ENCODE measurements at places on chromosomes 5 and 9.

DNA sequence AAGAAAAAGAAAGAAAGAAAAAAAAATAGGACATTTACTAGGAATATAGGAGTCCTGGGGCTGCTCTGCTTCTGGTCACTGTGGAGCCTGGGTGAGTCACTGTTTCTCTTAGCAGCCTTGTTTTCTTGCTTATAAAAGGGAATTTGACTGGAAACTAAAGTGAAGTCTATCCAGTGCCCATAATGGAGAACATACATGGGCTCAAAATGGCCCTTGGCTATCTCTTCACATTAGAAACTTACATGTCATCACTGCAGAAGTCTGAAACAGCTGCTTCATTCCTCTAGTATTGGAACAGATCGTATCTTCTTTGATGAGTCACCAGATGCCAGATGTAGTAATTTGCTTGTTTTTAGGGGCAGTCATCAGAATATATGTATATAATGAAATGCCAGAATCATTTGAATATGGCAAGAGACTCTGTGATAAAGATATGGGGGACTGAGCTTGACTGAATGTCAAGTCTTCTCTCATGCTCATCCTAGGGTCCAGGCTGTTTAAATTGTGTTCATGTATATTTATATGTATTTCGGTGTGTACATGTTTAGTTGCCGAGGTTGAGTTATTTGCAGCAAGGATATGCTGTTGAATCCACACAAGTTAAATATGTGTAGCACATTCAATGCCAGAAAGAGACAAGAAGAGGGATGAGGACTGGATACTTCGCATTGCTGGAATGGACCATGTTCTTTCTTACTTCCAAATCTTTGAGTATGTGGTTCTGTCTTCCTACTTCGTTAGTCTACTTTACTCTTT is 56.7 kb downstream of the SGCD start:
- no peak for DNase-seq

DNA sequence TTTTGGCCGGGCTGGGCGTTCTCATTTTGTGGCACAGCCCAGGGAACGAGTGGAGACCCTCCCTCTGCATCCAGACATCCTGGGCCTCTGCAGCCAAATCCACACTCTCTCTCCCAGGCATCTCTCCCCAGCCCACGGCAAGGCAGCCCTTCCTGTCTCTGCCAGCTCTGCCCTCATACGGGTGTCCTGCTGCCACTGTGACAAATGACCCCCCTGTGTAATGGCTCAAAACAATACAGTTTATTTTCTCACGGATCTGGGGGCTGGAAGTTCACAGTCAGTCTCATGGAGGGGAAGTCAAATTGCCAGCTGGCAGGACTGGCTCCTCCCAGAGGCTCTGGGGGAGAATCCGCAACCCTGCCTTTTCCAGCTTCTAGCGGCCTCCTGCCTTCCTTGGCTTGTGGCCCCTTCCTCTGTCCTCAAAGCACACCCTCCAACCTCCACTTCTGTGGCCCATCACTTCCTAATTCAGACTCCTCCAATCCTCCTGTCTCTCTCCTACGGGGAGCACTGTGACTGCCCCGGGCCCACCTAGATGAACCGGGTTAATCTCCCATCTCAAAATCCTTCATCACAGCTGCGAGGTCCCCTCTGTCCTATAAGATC is 70.2 kb upstream of the COL5A1 start:
- no peak for DNase-seq

DNA sequence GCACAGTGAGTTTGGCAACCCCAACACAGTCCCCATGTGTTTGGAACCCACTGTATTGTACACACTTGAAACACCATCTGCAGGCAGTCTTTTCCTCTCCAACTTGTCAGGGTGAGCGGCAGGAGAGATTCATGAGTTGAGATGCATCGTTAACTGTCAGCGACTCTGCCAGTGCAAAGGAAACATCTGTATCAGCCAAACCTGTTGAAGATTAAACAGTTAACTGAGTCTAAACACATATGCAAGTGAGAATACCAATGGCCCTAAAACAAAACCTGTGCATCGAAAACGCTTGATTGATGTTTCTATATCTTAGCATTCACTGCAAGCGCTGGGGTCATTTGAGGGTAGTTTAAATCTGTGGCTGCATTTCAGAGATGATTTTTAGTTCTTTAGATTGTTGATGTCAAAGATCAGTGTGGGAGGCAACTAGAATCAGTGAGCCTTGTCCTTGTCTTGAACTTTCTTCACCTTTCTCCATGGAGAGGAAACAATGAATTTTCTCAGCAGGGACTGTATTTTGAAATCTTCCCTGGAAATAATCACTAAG is 41.3 kb upstream of the PAM start:
- DNase-seq: no peak

GRCh38 chr5:4941957-4942830 is 197.9 kb upstream of the ADAMTS16 start:
- DNase-seq: no peak

DNA sequence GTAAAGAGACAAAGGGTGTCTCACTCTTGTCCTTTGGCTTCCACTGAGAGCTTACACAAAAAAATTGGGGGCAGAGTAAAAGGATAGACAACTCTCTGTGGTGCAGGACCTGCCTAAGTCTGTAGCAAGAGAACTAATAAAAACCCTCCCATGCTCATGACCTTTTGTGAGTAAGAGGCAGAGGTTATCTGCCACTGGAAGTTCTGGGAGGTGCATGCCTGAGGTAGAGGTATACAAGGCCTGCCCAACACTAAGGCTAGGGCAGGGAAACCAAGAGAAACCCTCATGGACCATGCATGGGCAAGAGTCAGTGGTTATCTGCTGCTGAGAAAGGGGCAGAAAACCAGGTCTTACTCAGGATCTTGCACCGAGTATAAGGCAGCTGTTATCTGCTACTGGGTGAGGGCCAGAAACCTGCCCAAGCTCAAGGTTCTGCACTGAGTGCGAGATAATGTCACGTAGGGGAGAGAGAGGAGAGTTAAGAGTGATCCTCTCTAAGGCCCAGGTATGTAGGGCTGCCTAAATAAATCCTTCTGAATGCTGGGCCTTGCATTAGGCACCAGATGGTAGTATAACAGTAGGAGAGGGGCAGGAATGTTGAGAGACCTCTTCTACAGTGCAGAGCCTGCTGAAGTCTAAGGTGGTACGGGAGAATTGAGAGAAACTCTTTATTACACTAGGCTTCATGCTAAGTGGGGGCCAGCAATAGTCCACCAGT is 143.4 kb downstream of the MACROH2A1 start:
- DNase-seq: no peak

- DNase-seq: no peak
Measured at GRCh38 chr5:31334061-31334860, 140.8 kb downstream of the CDH6 start.

GRCh38 chr5:137589185-137589584 is 90.1 kb upstream of the SPOCK1 start:
- no peak for DNase-seq

DNA sequence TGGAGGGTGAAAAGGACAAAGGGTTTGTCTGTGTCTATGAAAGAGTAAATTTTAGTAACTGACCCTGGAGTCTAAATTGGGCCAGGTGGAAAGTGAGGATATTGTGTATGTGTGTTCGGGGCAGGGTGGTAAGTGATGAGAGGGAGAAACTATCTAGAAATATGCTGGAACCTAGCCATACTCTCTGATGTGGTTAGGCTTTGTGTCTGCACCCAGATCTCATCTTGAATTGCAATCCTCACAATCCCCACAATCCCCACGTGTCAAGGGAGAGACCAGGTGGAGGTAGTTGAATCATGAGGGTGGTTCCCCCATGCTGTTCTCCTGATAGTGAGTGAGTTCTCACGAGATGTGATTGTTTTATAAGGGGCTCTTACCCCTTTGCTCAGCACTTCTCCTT is 60.6 kb downstream of the COMMD10 start:
- no peak for DNase-seq

DNA sequence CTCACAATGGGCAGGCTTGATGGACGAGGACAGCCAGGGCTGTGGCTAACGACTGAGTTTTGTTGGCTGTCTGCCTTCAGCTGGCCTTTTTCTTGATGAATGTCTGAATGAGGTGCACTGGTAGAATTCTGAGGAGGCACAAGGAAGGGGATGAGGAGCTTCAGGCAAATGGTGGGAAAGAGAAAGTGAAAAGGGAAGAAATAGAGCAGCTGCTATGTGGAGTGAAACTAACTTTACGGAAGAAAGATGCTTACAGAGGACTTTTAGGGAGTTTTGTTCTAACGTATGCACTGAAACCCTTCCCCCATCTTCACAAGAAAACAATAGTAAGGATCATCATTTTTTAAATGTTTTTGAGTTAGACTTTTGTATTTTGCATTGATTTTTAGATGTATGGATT is 45.3 kb downstream of the OR2K2 start:
- DNase-seq: no peak

DNA sequence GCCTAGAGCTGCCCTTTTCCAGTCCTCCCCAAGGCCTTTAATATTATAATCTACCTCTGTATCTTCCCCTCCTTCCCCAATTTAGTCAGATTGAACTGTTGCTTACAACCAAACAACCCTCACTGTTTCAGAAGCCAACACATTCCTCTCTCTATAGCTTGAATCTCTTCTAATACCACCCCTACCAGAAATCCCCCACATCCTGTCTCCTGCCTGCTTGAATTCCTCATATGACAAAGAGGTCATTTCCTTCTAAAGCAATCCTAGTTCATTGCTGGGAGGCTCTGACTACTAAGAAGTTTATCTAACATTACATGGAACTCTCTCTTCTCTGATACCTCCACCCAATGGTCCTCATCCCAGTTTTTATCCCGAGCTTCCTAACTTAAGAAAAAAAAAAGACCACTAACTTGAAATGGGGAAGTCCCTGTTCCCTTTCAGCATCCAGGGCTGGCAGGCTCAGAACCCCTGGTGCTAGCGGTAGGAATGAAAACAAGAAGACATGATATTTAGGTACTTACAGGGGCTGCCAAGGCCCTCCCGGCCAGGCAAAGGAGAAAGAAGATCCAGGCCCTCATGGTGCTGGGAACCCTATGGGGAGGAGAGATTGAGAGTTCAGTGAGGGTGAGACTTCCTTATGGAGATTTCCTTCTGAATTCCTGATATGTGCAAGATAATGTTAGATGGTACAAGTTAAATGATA is 11.0 kb downstream of the SPARC start:
- no peak for DNase-seq

DNA sequence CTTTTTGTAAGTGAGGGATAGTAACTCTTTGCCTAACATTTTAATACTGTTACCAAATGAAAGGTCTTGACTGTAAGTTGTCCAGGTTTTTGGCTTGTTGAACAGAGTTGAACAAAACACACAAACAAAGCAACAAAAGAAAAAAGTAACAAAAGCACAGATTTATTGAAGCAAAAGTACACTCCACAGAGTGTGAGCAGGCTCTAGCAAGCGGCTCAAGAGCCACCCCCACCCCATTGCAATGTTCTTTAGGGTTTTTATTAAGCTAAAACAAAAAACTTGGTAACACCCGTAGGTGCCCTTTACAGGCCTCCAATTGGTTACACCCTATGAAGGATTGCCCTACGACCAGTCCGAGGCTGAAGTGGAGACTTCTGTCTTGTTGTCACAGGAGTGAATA is 197.4 kb upstream of the MAP3K1 start:
- no peak for DNase-seq

DNA sequence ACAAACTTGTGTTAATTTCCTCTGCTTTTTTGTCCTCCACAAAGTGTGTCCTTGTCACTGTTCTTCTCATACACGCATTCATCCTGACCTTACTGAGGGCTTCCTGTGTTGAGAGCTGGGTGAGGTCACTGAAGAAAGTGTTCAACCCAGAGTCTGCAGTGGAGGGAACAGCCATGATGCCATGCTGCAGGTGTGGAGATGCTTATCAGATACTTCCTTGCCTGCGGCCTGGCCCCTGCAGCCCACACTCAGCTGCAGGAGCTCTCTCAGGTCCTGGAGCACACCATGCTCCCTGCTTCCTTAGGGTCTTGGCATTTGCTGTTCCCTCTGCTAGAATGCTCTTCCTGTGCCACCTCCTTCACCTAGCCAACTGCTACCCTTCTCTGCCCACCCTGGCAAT is 108.1 kb upstream of the SPRY4 start:
- no peak for DNase-seq

DNA sequence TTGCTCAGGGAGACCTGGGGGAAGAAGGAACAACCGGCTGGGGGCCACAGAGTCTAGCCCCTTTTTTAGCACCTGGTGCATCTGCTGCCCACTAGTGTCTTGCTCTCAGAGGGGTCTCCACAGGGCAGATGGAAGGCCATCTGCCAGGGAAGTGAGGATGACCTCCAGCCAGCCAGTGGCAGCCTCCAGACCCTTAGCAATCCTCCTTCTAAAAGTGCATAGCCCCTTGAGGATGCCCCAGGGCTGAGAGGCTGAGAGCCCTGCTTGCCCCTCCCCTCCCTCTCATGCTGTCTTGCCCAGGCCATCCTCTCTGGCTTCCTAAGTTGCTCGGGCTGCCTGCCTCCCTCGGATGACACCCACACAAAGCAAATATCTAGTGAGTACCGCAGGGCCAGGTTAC is 81.5 kb upstream of the PANK3 start:
- no peak for DNase-seq

- DNase-seq: no peak
Measured at GRCh38 chr5:151318850-151319732, 15.5 kb upstream of the SLC36A3 start.

GRCh38 chr5:76351176-76351575 is 51.9 kb upstream of the IQGAP2 start:
- DNase-seq: no peak

- DNase-seq: no peak
Measured at GRCh38 chr5:74885170-74885569, 19.0 kb upstream of the FAM169A start.

DNA sequence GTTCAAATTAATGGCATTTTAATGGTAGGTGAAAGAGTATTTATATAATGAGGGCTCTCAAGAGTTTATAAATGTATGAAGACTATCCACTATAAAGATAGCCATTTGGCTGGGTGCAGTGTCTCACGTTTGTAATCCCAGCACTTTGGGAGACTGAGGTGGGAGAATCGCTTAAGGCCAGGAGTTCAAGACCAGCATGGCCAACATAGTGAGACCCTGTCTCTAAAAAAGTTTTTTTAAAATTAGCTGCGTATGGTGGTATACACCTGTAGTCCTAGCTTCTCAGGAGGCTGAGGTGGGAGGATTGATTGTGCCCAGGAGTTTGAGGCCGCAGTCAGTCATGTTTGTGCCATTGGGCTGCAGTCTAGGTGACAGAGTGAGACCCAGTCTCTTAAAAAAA is 61.6 kb downstream of the ERBIN start:
- DNase-seq: no peak

DNA sequence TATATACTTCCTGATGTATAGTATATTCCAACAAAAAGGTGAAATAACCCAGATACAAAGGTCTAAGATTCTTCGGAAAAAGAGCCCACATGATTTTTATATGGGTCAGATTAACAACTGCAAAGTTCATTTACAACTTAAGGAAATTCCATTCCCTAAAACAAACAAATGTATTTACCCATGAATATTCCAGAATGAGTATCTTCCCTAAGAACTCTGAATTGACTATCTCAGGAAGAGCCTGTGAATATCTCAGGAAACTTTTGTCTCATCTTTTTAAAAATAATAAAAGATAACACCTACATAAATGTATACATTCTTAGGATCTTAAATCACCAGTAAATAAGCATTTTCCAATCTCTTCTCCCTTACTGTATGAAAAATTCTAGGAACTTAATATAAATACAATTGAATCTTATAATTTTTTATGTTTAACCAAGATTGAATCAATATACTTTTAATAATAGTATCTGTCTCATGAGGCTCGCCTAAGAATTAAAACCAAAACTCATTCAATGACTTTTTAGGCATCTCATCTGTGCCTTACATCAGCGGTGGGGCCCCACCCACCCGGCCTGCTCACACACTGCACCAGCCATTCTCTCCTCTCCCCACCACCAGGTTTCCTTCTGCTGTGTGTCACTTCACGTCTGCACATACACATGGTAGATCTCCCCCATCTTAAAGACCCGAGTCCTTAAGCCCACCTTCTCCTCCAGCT is 78.1 kb downstream of the RAPGEF1 start:
- DNase-seq: no peak

All from substantia nigra (tissue), 51 donors.